ENCODE measurements at places on chromosomes 16 and 17. TPM values are rescaled to one million over a fixed set of nuclear protein-coding genes. Genes with fewer than 3 reads are reported as not detected.

KRT20 gene
- total RNA-seq, result not detected

SP6 gene
- total RNA-seq, result not detected

RASL10B gene
- 1.5 TPM for total RNA-seq

CSH2 gene
- not detected for total RNA-seq

TEKT1 gene
- not detected for total RNA-seq

TAC4 gene
- not detected for total RNA-seq
